Bronchial epithelial cell (primary cell): ENCODE measurements at places on chromosomes 7 and 10.

- DNase-seq: no peak
These were observed 25.1 kb downstream of the ZMIZ1 start for GRCh38 chr10:79093658-79094411.

GRCh38 chr7:93047514-93048099, 70.2 kb downstream of the SAMD9 start:
- no peak for DNase-seq

GRCh38 chr7:76057813-76058145, 9.9 kb downstream of the MDH2 start:
- DNase-seq: no peak

GRCh38 chr7:129612112-129613015, 844 bp downstream of the NRF1 start:
- DNase-seq: peak; percentile 50

GRCh38 chr10:48501787-48502771, 102.8 kb downstream of the ARHGAP22 start:
- DNase-seq: no peak

DNA sequence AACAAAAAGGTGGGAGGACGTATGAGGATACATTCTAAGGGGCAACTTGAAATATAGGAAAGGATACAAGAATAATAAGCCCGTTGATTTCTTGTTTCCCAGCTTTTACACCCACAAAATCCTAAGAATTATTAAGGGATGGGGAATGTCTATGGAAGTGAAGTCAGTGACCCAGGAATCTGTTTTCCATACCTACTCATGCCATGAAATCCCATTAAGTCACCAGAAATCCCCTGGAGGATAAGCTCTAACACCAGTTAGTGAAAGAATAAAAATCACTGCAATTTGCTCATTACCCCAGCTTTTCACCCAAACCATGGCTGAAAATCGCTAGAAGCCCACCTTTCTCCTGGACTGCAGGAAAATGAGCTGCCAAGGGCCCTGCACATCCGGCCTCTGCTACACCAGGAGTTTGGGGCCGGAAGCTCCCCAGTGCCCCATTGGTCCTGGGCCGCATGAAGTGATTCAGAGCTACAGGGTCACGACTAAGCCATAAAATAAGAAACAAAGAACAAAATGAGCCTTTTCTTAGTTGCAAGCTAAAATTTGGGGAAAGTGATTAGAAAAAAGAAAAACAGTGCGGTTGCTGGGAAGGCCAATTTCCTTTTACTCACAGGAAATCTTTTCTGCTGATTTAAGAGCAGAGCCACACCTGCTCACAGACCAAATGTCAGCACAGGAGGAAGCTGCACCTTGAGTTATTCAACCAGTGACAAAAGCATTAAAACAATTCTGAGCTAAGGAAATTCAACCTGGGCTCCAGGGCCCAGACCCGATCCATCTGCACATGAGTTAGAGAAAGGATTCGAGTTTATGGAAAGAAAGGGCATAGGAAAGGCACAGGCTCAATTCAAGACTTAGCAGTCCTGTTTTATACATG, 40.3 kb downstream of the HIPK2 start:
- DNase-seq: no peak

- DNase-seq: no peak
These were observed 112.1 kb downstream of the PARD3 start for GRCh38 chr10:34702982-34703381.

DNA sequence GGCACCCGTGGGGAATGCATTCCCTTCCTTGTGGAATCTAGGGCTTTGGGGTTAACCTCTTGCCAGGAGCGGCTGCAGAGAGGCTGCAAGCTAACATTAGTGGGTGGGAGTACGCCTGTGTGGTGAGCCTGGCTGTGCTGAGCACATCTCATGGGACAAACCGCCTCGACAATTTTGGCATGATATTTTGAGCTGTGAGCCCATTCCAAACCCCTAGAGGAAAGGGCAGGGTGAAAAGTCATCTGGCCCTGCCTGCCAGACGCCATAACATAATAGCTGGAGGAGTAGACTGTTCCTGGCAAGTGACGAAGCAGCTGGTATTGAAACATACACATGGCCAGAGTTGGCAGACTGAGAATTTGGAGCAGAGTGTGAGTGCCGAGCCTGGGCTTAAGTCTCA, 110.0 kb downstream of the TACC2 start:
- DNase-seq: no peak

GRCh38 chr10:78905957-78906308, 162.8 kb upstream of the ZMIZ1 start:
- no peak for DNase-seq

DNA sequence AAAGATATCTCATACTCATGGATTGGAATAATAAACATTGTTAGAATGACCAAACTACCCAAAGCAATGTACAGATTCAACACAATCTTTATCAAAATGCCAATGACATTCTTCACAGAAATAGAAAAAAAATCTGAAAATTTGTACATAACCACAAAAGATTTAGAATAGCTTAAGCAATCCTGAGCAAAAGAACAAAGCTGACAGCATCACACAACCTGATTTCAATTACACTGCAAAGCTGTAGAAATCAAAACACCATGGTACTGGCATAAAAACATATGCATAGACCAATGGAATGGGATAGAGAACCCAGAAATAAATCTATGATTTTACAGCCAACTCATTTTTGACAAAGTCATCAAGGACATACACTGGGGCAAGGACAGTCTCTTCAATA, 130.0 kb upstream of the TMEM72 start:
- no peak for DNase-seq

DNA sequence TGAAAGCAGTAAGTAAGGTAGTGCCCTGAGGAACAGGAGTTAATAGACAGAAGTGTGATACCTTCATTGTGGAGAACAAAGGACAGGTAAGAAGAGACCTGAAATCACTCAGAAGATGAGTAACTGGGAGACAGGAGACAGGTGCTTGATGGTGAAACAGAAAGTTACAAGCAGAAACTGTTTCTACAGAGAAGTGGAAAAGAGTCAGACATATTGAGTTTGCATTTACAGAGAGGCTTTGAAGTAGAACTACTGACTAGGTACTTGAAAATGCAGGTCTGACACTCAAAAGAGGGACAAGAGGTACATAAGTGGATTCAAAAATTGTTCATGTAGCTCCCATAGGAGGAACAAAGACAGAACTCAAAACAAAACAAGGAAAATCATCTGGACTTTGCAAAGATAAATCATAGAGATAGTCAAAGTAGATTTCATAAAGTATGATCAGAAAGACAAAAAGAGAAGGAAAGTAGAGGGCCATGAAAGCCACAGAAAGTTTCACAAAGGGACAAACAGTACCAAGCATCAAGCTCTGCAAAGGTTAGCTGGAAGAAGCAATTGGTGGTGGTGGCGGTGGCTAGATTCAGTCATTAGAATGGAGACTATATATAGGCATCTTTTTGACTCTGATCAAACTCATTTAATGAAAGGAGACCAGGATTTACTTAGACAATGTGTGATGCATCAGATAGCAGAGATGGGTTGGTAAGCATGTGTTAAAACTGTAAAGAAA, 198.4 kb downstream of the PCLO start:
- DNase-seq: no peak

GRCh38 chr7:102029616-102030015, 212.2 kb downstream of the CUX1 start:
- DNase-seq: no peak

DNA sequence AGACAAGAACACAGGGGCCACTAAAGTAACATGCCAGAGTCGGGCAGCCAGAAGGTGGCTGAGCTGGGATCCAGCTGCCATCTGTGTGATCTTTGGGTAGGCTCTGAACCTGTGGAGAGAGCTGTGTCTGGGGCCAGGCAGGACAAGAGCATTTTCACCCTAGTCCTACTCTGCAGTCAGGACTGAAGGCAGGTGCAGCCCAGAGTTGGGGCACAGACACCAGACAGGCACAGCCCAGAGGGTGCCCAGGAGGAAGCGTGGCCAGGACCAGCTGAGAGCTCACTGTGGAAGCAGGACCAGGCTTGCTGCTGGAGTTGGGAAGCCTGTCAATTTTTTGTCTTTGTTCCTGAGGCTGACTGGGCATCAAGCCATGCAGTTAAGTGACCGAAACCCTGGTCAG, 113.6 kb downstream of the ADCY1 start:
- DNase-seq: peak; percentile 7

DNA sequence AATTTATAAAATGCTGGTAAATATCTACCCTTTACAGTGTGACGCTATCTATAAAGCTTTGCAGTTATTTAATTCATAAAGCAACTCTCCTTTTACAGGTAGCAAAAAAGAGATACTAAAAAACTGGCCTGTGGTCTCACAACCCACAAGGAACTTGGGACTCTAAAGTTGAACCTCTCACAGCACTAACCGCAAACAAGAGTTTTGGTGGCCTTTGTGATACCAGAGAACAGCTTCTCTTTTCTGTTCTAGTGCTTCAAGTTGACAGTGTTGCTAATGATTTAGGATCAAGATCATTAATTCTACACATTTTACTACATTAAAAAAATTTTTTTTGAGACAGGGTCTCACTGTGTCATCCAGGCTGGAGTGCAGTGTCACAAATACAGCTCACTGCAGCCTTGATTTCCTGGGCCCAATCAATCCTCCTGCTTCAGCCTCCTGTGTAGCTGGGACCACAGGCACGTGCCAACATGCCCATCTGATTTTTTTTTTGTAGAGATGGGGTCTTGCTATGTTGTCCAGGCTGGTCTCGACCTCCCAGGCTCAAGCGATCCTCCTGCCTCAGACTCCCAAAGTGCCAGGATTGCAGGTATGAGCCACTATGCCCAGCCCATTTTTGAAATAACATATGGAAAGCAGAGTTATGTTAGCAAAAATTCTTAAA, 56.0 kb upstream of the ST8SIA6 start:
- DNase-seq: no peak

GRCh38 chr7:70619659-70620058, 512.3 kb upstream of the GALNT17 start:
- no peak for DNase-seq

GRCh38 chr7:134613623-134614347, 32.9 kb upstream of the BPGM start:
- peak; percentile 100 for DNase-seq

DNA sequence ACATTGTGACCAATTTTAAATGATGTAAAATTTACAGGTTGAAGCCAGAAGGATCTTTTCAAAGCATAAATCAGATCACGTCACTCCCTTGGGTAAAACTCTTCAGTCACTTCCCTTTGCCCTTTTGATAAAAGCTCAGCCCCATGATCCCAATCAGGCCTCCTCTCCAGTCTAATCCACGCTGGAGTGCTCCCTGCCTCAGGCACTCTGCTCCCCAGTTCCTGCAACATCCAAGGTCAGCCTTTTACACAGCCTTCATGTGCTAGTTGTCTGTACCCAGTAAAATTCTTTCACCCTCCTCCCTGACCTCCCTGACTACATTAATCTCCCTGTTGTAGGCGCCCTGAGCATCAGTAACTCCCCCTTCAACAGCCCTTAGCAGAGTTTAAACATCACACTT, 14.1 kb downstream of the ELMO1 start:
- no peak for DNase-seq

GRCh38 chr7:139886899-139887298, 57.8 kb downstream of the TBXAS1 start:
- DNase-seq: no peak

DNA sequence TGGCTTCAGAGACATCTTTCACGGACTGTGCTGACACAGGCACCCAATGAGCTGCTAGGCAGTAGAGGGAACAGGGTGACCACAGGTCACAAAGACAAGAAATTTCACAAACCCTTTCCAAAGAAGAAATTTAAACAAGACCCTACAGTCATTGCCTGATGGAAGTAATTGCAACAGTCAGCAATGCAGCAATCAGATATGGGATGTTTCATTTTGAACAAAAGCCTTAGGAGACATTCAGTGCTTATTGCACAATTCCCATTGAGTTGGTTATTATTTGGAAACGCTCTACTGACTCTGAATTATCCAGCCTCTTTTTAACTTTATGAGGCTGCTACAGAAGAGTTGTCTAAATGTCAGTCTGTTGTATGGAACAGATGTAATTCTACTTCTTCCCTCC, 85.5 kb downstream of the ETV1 start:
- no peak for DNase-seq
